Neural crest cell (in vitro differentiated cells): ENCODE measurements at places on chromosomes 1 and 21. TPM values are rescaled to one million over a fixed set of nuclear protein-coding genes. Genes with fewer than 3 reads are reported as not detected.

The HPCA gene
- total RNA-seq: 0.86 and 1.2 TPM in 2 replicates

The RAB3B gene
- 2.4 TPM in 2 replicates for total RNA-seq

GRCh38 chr1:205170532-205171269 lies 40.8 kb downstream of the DSTYK start:
- H3K27ac ChIP-seq: no peak overlapping the region
- no peaks in the 10 kb centered on the region for H3K27me3 ChIP-seq
- no peaks in the 10 kb centered on the region for H3K4me1 ChIP-seq
- H3K4me3 ChIP-seq: no peak overlapping the region
- peaks cover 6% of the 10 kb centered on the region for H3K36me3 ChIP-seq
- DNase-seq: no peak

DNA sequence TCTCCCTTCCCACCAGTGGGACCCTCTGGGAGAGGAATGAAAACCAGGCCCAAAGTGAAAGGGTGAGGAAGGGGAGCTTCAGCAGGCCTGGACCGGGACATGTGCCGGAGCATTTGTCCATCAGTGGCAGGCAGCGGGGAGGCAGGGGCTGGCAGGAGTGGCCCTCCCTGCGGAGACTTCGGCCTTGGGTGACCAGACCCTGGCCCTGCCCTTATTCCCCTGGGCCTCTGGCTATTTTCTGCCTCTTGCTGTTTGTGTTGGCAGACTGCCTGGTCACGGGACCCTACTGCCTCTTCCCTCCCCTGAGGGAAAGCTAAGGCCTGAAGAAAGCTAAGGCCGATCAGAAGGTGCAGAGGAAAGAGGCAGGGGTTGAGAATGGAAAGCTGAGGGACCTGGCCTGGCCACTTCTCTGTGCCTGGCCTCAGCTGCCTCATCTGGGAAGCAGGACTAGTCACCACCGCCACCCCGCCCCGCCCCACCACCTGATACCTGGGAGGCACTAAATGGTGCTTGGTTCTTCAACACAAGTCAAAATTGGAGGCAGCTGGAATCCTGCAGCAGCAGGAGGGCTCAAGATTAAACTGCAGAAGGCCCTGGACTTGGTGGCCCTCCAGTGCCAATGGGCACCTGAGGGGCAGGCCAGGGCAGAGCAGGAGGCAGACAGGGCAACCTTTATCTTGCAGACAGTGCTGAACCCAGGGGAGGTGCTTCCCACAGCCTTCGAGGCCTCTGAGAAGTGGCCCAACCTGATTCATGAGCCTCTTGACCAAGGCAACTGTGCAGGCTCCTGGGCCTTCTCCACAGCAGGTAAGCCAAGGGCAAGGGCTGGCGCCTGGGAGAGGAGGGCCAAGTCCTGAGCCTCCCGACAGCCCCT lies 7.9 kb downstream of the TINAGL1 start:
- no peaks in the 10 kb centered on the region for H3K36me3 ChIP-seq
- no peak overlapping the region for H3K4me3 ChIP-seq
- H3K4me1 ChIP-seq: no peaks in the 10 kb centered on the region
- no peak overlapping the region for H3K27ac ChIP-seq
- H3K27me3 ChIP-seq: peaks cover 19% of the 10 kb centered on the region

DNA sequence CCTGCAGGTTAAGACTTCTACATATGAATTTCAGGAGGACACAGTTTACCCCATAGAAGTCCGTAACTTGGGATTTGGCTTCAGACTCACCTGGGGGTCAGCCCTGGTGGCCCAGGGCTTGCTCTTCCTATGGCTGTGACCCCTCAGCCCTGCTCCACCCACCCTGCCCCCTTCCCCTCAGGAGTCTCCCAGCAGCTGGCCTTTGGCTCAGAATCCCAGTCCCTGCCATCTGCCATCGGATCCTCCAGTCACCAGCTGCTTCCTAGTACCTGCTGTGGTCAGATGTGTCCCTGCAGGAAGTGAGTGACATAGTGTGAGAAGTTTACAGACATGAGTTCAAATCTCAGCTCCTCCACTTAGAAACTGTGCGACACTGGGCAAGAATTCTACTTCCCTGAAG lies 332.6 kb downstream of the NPHP4 start:
- H3K36me3 ChIP-seq: no peaks in the 10 kb centered on the region
- H3K27ac ChIP-seq: no peak overlapping the region
- H3K4me3 ChIP-seq: no peak overlapping the region
- no peaks in the 10 kb centered on the region for H3K4me1 ChIP-seq
- H3K27me3 ChIP-seq: peaks cover 6% of the 10 kb centered on the region
